ENCODE measurements at places on chromosomes 16 and 17.

DNA sequence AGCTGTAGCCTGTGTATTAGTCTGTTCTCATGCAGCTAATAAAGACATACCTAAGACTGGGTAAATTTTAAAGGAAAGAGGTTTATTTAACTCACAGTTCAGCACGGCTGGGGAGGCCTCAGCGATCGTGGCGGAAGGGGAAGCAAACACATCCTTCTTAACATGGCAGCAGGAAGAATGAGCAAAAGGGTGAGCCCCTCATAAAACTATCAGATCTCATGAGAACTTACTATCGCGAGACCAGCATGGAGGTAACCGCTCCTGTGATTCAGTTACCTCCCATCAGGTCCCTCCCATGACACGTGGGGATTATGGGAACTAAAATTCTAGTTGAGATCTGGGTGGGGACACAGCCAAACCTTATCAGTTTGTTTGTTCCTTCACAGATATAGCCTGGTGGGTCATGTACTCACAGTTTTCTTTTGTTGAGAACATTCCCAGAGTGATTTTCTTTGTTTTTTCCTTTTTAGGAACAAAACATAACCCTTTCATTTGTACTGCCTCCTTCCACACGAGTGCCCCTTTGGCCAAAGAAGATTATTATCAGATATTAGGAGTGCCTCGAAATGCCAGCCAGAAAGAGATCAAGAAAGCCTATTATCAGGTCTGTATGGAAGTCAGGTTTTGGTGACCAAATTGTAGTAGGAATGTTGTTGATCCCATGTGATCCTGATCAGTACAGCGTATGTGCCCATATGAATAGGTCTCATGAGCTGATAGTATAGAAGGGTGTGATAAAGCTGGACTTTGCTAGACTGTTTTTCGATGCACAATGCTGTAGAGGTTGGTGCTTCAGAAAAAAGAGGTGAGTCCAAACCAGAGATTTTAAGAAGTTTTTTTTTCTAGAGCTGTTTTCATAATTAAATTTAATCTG lies 8.5 kb downstream of the DNAJA3 start:
- no peak for DNase-seq

DNA sequence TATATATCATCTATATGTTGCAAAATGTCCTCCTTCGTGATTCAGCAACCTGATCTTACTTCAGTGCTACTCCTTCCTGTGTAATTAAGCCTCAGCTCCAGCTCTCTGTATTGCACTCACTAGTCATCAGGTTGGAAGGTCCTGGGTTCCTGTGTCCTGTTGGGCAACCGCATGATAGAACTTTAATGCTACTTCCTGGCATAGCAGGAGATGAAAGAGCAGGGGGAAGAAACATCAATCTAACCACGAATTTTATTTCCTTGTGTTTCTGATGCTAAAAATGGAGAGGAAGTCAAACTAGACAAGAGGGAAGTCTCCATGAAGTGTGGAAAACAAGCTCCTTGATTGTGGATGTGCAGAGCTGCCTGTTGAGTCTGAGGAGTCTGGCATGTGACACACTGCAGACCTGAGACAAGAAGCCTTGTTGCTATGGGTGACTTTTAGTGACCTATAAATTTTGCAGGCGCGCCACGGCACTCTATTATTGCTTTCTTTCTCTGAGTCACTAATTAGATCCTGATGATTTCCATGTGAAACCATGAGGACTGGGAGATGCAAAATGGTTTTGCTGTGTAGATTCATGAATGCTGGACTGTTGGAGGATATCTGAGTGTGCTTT lies 25.6 kb downstream of the IGSF6 start:
- peak; percentile 93 for DNase-seq

DNA sequence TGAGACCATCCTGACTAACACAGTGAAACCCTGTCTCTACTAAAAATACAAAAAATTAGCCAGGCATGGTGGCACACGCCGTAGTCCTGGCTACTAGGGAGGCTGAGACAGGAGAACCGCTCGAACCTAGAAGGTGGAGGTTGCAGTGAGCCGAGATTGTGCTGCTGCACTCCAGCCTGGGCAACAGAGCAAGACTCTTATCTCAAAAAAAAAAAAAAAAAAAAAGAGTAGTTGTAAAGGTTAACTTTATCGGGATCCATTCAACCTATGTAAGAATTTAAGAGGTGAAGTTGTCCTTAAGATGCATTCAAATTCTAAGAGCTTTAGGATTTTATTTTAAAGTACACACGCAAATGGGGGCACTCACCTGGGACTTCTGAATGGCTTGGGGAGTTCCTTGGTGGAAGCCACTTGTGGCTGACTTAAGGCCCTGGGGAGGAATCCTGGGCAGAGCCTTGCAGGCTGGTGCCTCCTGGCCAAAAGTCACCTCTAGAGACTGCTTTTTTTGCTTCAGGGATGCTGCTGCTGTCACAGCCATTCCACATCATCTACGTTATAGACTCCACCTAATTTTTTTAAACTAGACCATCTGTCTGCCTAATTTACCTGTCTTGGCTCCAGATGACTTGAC lies 3.3 kb downstream of the CTCF start:
- DNase-seq, result no peak

DNA sequence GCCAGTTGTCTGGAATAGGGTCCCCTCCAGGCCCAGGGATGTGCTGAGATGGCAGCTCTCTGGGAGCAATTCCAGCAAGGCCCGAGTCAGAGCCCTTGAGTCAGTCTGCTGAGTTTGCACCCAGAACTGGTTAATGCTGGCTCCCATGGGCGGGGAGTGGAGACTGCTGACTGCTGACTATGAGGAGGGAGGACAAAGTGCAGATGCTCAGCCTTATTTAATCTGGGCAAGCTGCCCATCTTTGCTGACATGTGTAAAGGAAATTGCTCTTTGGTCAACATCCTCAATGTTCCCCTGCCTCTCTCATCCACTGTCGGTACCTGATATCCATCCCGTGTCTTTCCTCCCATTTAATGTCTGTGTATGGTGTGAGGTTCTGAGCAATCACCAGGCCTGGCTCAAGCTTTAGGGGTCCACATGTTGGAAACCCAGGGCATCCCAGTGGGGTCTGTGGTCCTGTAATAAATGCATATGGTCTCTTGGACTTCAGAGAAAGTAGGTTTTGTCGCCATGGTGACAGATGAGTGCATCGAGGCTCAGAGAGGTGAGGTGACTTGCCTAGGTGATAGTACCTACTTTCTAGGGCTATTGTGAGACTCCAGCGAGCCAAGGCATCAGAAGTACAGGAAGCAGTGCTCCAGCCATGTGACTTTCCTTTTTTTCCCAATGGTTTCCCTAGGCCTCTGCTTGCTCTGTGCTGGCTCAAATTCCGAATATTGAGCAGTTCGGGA lies 20.0 kb upstream of the RNF135 start:
- peak; percentile 45 for DNase-seq

- no peak for DNase-seq
These were observed 41.0 kb downstream of the NDE1 start for GRCh38 chr16:15691046-15691445.

DNA sequence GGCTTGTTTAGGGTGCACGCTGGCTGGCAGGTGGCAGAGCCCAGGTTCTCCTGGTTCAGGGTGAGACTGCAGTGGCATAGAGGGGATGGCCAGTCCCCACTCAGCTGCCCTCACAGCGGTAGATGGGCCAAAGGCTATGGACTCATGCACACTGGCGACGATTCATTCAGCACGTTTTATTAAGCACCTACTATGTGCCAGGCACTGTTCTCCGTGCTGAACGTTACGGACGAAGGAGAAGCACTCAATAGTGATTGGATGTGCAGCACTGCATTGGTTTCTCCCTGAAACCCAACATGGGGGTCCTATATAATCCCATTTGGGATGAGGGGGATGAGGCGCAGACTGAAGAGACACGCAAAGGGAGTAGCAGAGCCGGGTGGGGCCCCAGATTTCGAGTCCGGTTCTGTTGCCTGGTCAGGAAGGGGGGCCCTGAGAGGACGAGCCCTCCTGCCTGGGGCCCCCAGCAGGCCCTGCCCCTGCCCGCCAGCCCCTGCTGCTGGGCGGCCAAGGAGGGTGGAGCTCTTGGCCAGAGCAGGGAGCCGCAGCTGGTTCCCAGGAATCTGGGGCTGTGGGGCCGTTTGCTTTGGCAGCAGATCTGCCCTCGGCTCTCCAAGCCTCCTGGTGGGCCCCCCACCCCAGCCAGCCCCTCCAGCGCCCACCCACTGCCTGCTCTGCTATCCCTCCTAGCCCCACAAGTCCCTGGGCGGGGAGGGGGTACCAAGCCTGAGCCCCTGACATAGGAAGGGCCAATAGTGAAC lies 8.8 kb downstream of the GLIS2 start:
- DNase-seq, result no peak

GRCh38 chr16:280991-281659 lies 734 bp downstream of the ARHGDIG start:
- DNase-seq, result no peak

GRCh38 chr16:28294201-28294600 lies 1.9 kb downstream of the SBK1 start:
- DNase-seq, result no peak

GRCh38 chr17:78419970-78420815 lies 41.7 kb downstream of the PGS1 start:
- DNase-seq, result no peak

DNA sequence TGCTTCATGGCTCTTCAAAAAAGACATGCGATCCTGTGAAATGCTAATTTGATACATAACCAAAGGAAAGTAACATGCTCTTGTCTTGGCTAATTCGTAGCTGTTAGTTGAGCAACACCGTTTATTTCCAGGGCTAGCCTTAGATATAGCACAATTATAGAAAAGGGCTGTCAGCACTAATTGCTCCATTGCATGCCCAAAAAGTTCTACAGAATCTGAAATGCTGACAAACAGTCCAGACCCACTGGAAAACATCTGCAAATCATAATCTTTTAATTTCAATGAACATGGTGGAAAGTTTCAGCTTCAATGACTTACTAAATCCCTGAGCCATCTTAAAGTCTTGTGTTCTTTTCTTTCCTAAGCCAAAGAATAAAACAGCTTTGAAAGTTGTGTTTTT lies 42.9 kb upstream of the NUDT7 start:
- DNase-seq, result no peak

DNA sequence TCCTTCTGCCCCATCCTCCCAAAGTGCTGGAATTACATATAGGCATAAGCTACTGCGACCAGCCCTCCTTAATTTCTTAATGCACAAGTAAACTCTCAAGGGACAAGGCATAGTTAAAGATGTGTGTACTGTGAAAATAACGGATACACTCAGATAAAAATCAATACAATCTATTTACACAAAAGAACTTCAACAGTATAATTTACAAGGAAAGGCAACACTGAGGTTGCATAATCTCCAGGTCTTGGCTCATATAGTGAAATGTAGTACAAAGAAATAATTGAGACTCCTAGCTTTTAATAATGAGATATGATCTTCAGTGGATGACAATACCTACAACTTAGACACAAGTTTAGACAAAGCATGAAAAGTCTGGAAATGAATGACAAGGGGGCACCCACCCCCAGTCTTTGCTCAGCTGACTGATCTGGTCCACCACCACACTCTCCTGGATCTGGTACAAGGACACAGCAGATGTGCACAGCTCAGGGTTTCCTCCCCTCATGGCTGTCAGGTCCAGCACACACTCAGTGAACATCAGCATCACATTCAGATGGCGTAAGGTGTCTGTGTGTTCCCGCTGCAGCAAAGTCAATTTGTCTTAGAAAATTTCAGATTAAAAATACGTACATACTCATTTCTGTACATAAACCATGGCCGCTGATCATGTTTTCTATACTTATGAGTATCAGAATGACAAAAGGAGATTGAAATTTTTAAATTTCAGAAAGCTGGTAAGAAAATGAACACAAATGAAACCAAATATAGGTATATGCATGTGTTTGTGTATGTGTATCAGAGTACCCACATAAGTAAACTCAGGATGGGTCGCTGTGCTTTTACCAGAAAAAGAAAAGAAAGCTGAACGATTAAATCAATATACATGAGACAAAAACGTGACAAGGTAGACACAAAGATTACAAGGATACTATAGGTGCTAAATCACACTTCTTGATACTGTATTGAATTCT lies 33.7 kb upstream of the ALDH3A1 start:
- DNase-seq, result no peak

DNA sequence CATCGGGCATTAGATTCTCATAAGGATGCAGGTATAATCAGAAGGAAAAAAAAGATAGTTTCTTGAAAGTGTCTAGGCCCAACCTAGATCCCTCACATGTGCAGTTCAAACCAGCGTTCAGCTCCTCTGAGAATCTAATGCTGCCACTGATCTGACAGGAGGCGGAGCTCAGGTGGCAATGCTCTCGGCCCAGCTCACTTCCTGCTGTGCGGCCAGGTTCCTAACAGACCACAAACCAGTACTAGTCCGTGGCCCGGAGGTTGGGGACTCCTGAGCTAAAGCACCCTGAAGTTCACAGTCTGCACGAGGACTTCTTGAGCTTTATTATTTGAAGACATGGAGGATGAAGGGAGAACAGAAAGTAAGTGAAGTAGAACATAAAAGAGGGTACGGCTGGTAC lies 16.8 kb downstream of the SMCR8 start:
- no peak for DNase-seq

DNA sequence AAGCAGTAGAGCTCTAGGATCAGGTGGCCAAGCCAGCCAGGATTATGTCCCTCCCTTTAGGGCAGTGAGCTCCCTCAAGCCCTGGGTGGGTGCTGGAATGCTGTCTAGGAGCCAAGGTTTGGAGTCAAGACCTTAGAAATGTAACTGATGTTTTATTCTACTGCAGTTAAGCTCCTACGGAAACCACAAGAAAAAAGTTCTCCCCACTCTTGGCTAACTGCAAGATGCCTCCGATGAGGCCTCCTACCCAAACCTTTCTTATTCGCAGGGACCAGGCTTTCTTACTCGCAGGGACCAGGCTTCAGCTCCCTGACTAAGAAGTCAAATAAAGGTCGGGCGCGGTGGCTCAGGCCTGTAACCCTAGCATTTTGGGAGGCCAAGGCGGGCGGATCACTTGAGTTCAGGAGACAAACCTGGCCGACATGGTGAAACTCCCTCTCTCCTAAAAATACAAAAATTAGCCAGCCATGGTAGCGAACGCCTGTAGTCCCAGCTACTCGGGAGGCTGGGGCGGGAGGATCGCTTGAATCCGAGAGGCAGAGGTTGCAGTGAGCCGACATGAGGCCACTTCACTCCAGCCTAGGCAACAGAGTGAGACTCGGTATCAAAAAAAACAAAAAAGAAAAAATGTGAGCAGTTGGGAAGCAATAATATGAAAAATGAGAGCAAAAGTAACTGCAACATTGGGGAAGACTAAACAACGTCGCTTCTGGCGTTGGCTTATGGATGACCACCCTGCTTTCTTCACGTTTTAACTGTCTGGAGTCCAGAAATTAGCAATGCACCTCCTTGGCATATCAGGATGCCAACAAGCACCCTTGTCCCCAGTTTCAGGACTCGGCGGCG lies 31.7 kb upstream of the ARL4D start:
- no peak for DNase-seq

DNA sequence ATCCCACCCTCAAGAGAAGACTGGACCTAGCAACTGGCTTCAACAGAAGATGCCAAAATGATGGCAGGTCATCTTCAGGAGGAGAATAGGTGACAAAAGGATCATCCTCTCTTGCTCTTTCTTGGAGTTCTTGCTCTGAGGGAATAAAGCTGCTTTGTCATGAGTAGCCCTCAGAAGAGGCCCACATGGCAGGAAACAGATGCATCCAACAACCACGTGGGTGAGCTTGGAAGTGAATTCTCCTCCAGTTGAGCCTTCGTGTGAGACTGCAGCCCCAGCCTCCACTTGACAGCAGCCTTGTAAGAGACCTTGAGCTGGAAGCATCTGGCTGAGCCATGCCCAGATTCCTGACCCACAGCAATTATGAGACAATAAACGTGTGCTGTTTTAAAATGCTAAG lies 87.5 kb downstream of the DYNLRB2 start:
- no peak for DNase-seq
